Daoy (cell line): ENCODE measurements at places on chromosomes 4 and X. TPM values are rescaled to one million over a fixed set of nuclear protein-coding genes. Genes with fewer than 3 reads are reported as not detected.

- peak; percentile 63 for DNase-seq
These were observed 236.3 kb upstream of the NWD2 start for GRCh38 chr4:37008199-37008598.

DNA sequence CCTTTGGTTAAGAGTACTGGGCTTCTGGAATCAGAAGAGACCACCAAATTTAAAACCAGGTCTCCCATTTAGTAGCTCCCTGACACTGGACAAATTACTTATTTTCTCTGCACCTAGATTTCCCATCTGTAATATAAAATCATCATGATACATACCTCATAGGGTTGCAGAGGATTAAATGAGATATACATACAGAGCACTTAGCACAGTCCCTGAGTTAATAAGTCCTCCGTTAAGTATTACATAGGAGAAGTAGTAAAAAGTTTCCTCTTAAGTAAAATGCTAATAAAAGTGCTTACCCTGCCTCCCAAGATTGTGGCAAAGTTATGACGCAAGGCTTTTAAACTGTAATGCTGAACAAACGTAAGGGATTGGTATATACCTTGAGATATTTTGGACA is 539 bp upstream of the CHIC1 start:
- no peak for DNase-seq

The NXF2B gene
- 1.9 TPM in 1 of 2 replicates, not detected in the other for total RNA-seq

- DNase-seq, result no peak
These were observed 609 bp downstream of the REPS2 start for GRCh38 chrX:16946971-16947562.

- DNase-seq, result no peak
These were observed 620.2 kb upstream of the BOD1L1 start for GRCh38 chr4:14247767-14248166.

DNA sequence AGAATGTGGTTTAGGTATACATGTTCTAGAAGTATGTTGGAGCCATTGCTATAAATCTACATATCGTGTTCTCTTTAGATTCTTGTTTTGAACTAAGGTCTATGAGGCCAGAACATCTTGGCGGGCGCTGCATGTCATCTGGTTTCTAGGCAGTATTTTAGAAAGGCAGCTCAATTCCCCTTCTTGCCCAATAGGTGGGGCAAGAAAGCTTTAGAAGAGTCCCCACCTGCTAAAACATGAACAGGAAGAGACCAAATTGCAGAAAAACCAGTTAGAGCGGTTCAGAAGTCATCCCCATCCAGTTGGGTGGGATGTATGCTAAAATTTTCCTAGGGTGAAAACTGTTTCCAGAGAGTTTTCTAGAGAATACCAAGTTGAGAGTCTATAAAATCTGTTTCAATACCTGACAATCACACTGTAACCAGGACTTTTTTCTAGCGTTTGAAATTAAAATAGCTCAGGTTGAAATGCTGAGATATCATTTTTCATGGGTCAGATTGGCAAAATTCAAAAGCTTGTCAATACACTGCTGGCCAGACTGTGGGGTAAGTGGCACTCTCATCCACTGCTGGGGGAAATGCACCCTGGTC is 17.5 kb upstream of the SH3KBP1 start:
- DNase-seq, result peak; percentile 5

The CENPU gene
- total RNA-seq, result 57.6 and 58.9 TPM in 2 replicates

GRCh38 chr4:110629780-110630687 is 7.2 kb upstream of the PITX2 start:
- DNase-seq, result no peak
